Osteocyte (in vitro differentiated cells): ENCODE measurements at places on chromosomes 2 and 18. TPM values are rescaled to one million over a fixed set of nuclear protein-coding genes. Genes with fewer than 3 reads are reported as not detected.
A peak's percentile ranks its signal among the peaks of the same experiment; 100 is the strongest.

DNA sequence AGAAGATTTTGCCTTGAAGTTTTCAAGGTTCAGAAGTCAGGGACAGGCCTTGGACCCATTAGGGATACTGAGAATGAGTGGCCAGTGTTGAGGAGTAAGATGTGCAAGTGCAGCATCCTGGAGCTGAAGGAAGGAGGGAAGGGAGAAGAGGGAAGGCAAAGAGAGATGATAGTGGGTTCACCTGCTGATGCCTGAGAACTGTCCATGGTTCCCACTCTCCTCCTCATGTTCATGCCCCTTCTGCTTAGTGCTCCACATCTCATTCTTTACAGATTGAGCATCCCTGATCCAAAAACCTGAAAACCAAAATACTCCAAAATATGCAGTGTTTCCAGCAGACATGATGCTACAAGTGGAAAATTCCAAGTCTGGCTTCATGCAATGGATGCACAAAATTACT is 137.8 kb downstream of the CCDC102B start:
- no peaks in the 10 kb centered on the region for H3K36me3 ChIP-seq
- peaks cover 4% of the 10 kb centered on the region for H3K27me3 ChIP-seq
- H3K4me1 ChIP-seq = no peaks in the 10 kb centered on the region
- H3K4me3 ChIP-seq = no peak overlapping the region
- no peak for DNase-seq
- H3K27ac ChIP-seq = no peak overlapping the region

DNA sequence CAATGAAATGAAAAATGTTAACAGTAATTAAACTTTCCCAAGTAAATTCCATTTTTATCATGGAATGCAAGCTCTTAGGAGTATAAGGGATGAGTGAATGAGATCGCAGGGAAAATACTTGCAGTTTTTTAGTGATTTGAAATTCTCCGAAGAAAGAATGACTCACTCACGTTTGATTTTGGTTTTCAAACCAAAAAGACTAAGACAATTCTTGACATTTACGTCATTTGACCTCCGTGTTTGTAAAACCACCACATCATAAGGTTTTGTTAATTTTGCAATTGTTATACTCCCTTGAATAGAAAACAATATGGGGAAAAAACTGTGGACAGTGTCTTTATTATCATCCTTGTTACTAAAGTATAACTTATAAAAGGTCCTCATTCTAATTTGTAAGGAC is 29.4 kb downstream of the COL4A4 start:
- H3K27ac ChIP-seq = no peak overlapping the region
- no peak for DNase-seq
- no peaks in the 10 kb centered on the region for H3K4me1 ChIP-seq
- H3K36me3 ChIP-seq = no peaks in the 10 kb centered on the region
- no peak overlapping the region for H3K4me3 ChIP-seq
- no peaks in the 10 kb centered on the region for H3K27me3 ChIP-seq

GRCh38 chr2:43520919-43521318 is 74.9 kb downstream of the THADA start:
- no peak for DNase-seq
- peaks cover 13% of the 10 kb centered on the region for H3K36me3 ChIP-seq
- H3K4me3 ChIP-seq = no peak overlapping the region
- H3K27ac ChIP-seq = no peak overlapping the region
- peaks cover 25% of the 10 kb centered on the region for H3K4me1 ChIP-seq

CPLX4 gene
- not detected in 2 replicates for total RNA-seq

DNA sequence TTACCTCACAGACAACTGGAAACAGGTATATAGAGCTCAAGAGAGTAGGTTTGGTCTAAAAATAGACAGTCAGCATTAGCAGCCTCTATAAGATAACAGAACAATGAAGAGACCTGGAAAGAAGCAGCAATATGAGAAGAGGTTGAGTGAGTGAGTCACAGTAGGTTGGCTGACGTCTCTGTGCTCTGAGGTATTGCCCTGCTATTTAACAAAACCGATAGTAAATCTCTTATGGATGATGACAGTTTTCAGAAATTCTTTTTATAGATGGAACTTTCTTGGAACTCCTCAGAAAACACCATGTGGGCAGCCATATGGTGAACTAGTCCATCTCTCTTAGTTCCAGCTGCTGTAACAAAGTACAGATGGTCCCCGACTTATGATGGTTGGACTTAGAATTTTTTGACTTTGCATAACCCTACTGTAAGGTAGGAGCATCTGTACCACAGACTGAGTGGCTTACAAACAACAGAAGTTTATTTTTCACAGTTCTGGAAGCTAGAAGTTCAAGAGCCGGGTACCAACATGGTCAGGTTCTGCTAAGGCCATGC is 123.5 kb downstream of the MBD2 start:
- H3K4me3 ChIP-seq = no peak overlapping the region
- H3K36me3 ChIP-seq = no peaks in the 10 kb centered on the region
- DNase-seq = no peak
- H3K4me1 ChIP-seq = peaks cover 1% of the 10 kb centered on the region
- no peaks in the 10 kb centered on the region for H3K27me3 ChIP-seq

AOX1 gene
- total RNA-seq = 0.97 and 1.7 TPM in 2 replicates

GRCh38 chr2:84631985-84632384 is 115.7 kb downstream of the DNAH6 start:
- H3K4me3 ChIP-seq = no peak overlapping the region
- H3K27me3 ChIP-seq = peaks cover 38% of the 10 kb centered on the region
- no peak for DNase-seq
- H3K4me1 ChIP-seq = no peaks in the 10 kb centered on the region
- no peaks in the 10 kb centered on the region for H3K36me3 ChIP-seq
- no peak overlapping the region for H3K27ac ChIP-seq

FAM110C gene
- not detected in 2 replicates for total RNA-seq

- H3K27ac ChIP-seq = peak overlapping the region; percentile 24
- no peaks in the 10 kb centered on the region for H3K27me3 ChIP-seq
- H3K4me3 ChIP-seq = no peak overlapping the region
- peaks cover 27% of the 10 kb centered on the region for H3K4me1 ChIP-seq
- peaks cover 12% of the 10 kb centered on the region for H3K36me3 ChIP-seq
These were observed 157.2 kb downstream of the BABAM2 start for GRCh38 chr2:28047681-28048080.

- DNase-seq = no peak
- no peak overlapping the region for H3K4me3 ChIP-seq
- no peak overlapping the region for H3K27ac ChIP-seq
These were observed 206.1 kb downstream of the KLHL29 start for GRCh38 chr2:23591111-23591510.

DNA sequence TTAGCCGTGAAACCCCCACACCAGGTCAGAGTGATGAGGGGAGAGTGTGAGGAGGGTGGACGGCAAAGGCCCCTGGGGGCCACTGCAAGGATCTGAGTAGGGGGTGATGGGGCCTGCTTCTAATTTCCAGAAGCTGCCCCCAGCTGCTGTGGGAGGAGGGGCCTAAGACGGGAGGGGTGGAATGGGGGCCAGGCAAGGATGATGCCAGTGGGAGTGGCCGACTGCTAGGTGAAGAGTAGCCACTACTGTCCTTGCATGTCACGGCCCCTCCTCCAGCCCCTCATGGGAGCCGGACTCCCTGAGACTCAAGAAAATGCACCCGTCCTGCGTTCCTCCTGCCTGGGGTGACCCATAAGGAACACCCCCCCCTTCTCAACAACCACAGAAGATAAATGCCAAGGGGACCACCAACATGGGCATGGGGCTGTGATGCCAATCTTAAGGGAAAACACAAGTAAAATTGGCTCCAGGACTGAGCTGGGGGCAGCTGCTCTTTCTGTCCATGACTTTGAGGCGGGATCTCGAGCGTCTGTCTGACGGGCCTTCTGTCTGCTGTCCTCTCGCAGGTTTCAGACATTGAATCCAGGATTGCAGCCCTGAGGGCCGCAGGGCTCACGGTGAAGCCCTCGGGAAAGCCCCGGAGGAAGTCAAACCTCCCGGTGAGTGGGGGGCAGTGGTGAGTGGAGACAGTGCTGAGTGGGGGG is 24.2 kb upstream of the PRLH start:
- no peak for DNase-seq
- no peak overlapping the region for H3K4me3 ChIP-seq
- no peak overlapping the region for H3K27ac ChIP-seq
- H3K27me3 ChIP-seq = no peaks in the 10 kb centered on the region

STARD6 gene
- total RNA-seq = not detected in 2 replicates

DNA sequence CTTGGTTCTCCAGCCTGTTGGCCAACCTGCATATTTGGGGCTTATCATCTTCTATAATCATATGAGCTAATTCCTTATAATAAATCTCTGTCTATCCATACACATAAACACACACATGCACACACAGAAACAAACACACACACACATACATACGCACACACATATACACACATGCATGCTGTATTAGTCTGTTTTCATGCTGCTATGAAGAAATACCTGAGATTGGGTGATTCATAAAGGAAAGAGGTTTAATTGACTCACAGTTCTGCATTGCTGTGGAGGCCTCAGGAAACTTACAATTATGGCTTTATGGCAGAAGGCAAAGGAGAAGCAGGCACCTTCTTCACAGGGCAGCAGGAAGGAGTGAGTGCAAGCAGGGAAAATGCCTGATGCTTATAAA is 707.4 kb upstream of the CDH2 start:
- H3K27ac ChIP-seq = no peak overlapping the region
- H3K27me3 ChIP-seq = no peaks in the 10 kb centered on the region
- H3K36me3 ChIP-seq = no peaks in the 10 kb centered on the region
- H3K4me3 ChIP-seq = no peak overlapping the region

DNA sequence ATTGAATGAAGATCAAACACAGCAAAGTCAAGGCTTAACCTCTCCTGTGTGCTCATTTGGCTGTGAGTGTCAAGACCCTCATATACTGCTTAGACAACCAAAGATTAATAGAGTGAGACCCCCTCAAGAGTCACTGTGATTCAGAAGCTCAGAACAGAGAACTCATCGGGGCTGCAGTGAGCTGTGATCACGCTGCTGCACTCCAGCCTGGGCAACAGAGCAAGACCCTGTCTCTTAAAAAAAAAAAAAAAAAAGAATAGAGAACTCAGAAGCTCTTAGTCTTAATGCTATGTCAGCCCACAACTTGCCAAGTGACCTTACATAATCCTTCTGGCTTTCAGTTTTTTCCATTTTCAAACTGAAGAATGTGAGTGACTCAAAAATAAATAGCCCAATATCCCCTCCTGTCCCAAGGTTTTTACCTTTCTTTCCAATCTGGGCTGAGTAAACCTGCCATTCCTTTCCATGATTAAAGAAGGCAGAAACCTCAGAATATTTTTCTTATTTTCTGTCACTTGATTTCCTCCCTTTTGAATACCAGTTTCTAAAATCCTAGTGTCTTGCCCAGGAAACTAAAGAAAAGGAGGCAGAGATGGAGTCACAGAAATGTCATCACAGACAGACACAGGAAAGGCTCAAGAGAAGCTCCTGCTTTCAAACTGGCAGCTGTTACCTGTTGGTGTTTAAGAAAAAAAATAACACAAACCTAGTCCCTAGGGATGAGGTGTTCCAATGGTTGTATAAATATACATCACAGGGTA is 102.4 kb downstream of the CACNB4 start:
- H3K27me3 ChIP-seq = peaks cover 20% of the 10 kb centered on the region
- H3K4me3 ChIP-seq = no peak overlapping the region
- H3K27ac ChIP-seq = no peak overlapping the region
- no peaks in the 10 kb centered on the region for H3K4me1 ChIP-seq
- no peak for DNase-seq
- H3K36me3 ChIP-seq = no peaks in the 10 kb centered on the region

GRCh38 chr2:197189426-197190099 is 121.0 kb downstream of the ANKRD44 start:
- peaks cover 2% of the 10 kb centered on the region for H3K36me3 ChIP-seq
- DNase-seq = no peak
- no peak overlapping the region for H3K4me3 ChIP-seq
- no peak overlapping the region for H3K27ac ChIP-seq

- no peaks in the 10 kb centered on the region for H3K27me3 ChIP-seq
- H3K4me1 ChIP-seq = no peaks in the 10 kb centered on the region
- DNase-seq = no peak
These were observed 14.2 kb downstream of the FLACC1 start for GRCh38 chr2:201342923-201343322.

- no peaks in the 10 kb centered on the region for H3K27me3 ChIP-seq
- H3K36me3 ChIP-seq = peaks cover 10% of the 10 kb centered on the region
- H3K4me3 ChIP-seq = peak overlapping the region; percentile 67
- H3K4me1 ChIP-seq = peaks cover 34% of the 10 kb centered on the region
These were observed 1.3 kb upstream of the UBE2E3 start for GRCh38 chr2:180978903-180979748.

DNA sequence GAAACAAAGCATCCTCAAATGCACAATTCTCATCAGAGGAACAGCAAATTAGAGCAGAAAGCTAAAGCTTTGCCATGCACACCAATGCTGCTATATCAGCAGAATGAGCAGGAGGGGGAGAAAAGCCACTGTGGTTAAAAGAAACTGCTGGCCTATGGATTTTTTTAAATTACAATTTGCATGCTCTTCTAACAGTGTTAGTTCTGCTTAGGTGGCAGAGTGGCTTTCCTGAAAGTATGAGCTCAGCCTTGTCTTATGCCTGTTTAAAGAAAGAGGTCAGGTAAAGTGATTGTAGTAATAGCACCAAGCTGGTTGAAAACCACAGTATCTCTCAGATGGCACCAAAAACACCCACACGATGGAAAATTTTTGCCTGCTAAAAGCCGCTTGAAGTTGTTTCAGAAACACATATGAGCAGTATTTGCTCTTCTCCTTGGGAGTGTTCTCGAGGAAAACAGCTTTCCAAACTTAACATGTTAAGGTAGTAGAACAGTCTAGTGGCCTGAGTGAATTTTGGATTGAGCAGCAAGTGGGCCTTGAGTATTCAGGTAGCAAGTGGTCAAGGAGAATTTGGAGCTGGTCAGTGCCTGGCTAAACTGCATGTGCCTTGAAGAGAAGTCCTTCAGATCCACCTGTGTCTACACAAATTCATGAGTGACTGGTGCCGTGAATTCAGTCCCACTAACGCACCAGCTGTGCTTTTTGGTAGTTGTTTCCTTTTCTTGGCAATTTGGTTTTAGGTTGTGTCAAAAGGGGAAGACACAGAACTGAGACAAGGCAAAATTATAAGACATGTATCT is 19.6 kb upstream of the NDUFV2 start:
- H3K4me1 ChIP-seq = no peaks in the 10 kb centered on the region
- DNase-seq = no peak
- H3K4me3 ChIP-seq = no peak overlapping the region
- no peaks in the 10 kb centered on the region for H3K36me3 ChIP-seq
- H3K27me3 ChIP-seq = no peaks in the 10 kb centered on the region
